ENCODE measurements at places on chromosomes 7 and 10.
A peak's percentile ranks its signal among the peaks of the same experiment; 100 is the strongest.

GRCh38 chr7:44881610-44882009 lies 3.7 kb downstream of the PURB start:
- peak; percentile 10 for DNase-seq

DNA sequence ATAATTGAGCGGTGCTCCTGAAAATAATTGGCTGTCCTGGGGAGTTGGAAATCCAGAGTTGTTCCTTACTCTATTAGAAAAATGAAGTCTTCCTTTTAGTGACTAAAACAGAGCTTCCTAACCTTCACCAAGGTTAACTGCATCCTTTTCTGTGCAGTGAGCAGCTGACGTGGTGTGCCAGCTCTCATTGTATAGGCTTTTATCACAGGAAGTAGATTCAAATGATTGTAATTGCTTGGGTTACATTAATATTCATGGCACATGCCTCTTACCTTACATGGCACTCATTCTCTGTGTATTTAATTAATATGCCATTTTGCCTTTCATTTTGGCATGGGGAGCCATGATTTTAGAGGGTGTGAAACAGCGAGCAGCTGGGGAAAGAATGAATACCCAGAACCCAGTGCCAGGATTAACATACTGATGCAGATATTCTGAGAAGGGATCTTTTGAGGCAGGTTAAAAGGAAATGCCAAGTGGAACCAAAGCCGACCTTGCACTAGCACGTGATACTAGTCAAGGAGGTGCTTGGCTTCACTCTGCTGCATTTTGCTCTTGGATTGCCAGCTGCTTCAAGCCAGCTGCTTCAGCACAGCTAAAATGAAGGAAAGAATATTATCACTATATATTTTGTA lies 115.3 kb downstream of the ST7 start:
- DNase-seq = peak; percentile 90

DNA sequence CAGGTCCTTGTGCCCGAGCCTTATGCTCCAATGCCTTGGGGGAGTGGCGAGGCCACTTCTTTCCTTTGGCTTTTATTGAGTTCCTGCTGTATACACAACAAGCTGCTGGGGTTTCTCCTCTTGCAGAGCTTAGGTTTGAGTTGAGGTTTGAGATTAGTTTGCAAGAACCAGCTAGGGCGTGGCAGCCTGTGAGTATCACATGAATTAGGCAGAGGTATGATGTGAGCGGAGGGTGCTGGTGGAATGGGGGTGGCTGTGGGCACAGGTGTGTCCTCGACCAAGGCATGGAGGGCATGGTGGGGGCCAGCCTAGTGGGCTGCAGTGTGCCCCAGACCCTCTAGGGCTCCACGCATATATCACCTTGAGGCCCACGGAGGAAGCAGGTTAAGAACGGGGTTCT lies 123.3 kb downstream of the DOCK1 start:
- DNase-seq = no peak

DNA sequence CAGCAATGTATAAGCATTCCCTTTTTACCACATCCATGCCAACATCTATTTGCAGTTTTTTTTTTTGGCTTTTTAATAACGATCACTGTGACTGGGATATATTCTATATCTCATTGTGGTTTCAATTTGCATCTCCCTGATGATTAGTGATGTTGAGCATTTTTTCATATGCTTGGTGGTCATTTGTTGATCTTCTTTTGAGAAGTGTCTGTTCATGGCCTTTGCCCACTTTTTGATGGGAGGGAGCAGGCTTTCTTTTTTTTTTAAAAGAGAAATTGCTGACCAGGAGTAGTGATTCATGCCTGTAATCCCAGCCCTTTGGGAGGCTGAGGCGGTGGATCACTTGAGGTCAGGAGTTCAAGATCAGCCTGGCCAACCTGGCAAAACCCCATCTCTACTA lies 4.0 kb downstream of the MUC17 start:
- no peak for DNase-seq

- DNase-seq = no peak
Measured at GRCh38 chr7:135768064-135768463, 19.5 kb upstream of the FAM180A start.

- DNase-seq = no peak
Measured at GRCh38 chr10:15841696-15842095, 18.6 kb downstream of the MINDY3 start.

- DNase-seq = no peak
Measured at GRCh38 chr7:158602905-158603772, 15.5 kb upstream of the PTPRN2 start.

- no peak for DNase-seq
Measured at GRCh38 chr7:155733582-155734444, 78.5 kb downstream of the SHH start.

GRCh38 chr10:65090991-65091390 lies 1569.8 kb downstream of the REEP3 start:
- no peak for DNase-seq

- DNase-seq = no peak
Measured at GRCh38 chr10:101760510-101760909, 15.4 kb downstream of the FGF8 start.

GRCh38 chr10:132376394-132376851 lies 20.6 kb upstream of the PWWP2B start:
- DNase-seq = no peak

GRCh38 chr10:4397337-4397736 lies 428.7 kb upstream of the AKR1E2 start:
- peak; percentile 19 for DNase-seq

DNA sequence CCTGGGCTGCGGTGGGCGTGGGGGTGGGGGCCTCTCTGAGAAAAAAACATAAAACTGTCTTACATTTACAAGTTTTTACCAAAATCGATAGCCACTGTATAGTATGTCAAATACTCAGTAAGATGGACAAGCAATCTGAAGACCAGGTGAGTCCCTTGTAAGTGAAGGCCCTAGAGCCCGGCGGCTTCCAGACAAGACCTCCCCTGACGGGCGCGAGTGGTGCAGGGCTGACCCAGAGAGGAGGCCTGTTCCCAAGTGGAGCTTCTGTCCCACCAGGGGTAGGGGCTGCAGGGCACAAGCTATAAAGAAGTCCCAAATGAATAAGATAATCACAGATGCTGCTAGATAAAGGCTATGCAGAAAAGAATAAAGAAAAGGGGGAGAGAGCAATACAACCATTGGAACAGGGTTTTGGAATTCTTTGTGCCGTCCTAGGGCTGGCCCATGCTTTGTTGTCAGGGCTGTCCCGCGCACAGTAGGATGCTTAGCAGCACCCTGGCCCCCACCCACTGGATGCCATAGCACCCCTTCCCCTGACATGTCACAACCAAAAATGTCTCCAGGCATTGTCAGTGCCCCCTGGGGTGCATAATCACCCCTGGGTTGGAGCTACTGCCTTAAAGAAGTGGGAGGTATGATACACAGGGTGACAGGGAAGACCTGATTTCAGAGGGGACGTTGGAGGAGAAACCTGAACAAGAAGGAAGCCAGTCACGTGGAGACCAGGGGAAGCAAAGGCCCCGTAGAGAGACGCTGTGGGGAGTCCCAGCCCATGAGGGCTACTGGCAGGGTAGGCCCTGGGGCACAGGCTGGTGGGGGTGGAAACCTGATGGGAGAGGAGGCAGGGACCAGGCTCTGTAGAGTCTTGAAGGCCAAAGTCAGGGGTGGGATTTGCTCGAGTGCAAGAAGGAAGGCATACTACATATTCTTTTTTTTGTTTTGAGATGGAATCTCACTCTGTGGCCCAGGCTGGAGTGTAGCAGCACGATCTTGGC lies 43.1 kb downstream of the CHST15 start:
- DNase-seq = no peak

- DNase-seq = peak; percentile 27
Measured at GRCh38 chr7:23277359-23277989, 21.7 kb upstream of the MALSU1 start.

DNA sequence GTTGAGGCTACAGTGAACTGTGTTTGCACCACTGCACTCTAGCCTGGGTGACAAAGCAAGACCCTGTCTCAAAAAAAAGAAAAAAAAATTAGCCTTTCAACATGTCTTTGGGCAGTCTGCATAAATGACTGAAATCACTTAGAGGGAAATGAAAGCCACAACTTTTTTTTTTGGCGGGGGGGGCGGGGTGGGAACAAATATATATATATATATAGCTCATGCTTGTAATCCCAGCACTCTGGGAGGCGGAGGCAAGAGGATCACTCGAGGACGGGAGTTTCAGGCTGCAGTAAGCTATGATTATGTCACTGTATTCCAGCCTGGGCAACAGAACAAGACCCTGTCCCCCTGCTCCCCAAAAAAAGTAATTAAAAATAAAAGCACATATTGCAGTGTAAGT lies 23.4 kb upstream of the MICU1 start:
- no peak for DNase-seq

DNA sequence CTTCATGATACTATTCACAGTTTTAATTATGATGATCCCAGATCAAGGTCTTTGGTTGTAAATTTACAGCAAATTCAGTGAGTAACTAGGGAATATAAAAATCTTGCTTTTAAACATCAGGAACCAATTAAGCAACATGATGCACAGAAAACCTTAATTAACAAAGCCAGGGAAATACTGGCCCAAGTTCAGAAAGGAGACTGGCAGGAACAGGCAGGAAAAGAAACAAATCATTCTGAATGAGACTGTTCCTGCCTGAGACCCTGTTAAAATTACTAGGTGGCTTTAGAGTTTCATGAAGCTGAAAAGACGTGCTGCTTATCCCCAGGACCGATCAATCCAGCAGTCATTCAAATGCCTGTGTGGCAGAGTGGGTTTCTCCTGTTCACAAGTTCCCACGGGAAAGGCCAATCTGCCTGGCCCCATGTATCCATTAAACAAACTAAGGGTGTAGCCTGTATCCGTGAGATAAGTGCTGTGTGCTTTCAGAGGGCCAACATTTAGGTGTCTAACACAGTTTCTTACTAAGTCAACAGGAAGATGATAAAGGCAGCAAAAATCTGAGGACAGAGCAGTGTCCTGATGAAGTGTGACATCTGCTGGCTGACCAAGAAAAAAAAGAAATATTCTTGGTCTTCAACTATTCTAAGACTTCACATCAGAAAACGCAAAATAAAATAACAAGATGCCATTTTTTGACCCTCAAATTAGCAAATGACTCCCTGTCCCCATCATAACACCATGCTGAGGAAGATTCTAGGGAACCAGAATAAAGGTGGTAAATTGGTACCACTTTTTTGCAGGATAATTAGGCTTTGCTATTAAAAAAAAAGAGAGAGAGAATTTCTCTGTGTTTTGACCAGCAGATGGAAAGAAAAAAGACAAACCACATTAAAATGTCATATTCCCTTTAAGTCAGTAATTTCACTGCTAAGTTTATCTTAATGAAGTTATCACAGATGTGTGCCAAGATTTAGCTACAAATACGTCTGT lies 34.2 kb downstream of the PUS7 start:
- DNase-seq = no peak

- no peak for DNase-seq
Measured at GRCh38 chr10:31204090-31204489, 114.9 kb upstream of the ZEB1 start.

GRCh38 chr7:142459551-142459963 lies 201.7 kb upstream of the PRSS58 start:
- DNase-seq = peak; percentile 3

DNA sequence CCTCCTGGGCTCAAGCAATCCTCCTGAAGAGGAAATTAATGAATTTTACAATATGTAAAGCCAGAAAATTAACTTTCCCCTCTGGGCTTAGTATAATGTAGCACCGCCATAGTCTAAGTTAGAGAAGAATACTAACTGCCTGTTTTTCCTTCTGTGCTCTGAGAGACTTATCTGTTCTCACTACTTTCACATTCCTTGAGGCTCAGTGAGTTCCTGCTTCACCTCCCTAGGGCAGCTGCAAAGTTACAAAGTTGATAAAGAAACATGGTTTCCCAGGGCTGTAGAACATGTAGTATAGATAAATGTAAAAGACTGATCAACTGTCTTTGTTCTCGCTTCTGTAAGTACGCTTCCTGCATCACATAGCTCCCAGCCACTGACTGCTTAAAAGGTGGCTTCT lies 16.0 kb upstream of the OLAH start:
- no peak for DNase-seq

GRCh38 chr10:91391920-91392319 lies 18.2 kb upstream of the HECTD2 start:
- no peak for DNase-seq

- no peak for DNase-seq
Measured at GRCh38 chr7:99669782-99670181, 10.0 kb downstream of the CYP3A5 start.

GRCh38 chr10:131816157-131816775 lies 84.5 kb upstream of the PPP2R2D start:
- no peak for DNase-seq

GRCh38 chr7:73918926-73919693 lies 58.2 kb downstream of the TMEM270 start:
- DNase-seq = no peak

DNA sequence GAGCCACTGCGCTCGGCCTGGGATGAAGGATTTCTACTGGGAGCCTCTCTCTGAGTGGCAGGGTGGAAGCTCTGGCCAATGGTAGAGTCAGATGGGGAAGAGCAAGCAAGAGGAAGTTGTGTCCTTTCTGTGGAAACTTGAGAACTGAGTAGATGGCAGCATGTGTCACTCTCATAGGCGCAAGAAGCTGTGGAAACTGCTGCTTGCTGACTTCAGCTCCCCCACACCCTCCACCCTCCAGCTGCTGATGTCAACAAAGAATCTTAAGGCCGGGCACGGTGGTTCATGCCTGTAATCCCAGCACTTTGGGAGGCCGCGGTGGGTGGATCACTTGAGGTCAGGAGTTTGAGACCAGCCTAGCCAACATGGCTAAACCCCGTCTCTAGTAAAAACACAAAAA lies 39.8 kb upstream of the SRGN start:
- no peak for DNase-seq

DNA sequence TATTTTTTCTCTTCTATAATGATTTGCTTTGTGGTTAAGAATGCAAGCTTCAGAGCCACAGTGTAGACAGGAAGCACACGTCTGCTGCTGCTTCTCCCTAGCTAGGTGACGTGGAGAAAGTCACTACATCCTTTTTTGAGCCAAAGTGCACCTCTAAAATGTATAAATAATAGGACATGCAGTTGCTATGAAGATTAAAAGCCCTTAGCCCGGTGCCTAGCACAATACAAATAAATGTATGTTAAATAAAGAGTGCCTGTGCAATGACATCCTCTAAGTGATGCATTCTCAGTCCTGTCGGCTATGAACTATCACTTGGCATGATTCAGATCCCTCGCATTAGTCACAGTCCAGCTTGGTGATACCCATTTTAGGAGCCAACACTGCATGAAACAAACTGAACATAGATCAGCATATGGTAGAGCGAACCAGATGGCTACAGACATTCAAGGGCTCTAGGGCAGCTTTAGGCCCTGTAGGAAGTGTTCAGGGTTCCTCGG lies 4.8 kb upstream of the TRDMT1 start:
- no peak for DNase-seq

DNA sequence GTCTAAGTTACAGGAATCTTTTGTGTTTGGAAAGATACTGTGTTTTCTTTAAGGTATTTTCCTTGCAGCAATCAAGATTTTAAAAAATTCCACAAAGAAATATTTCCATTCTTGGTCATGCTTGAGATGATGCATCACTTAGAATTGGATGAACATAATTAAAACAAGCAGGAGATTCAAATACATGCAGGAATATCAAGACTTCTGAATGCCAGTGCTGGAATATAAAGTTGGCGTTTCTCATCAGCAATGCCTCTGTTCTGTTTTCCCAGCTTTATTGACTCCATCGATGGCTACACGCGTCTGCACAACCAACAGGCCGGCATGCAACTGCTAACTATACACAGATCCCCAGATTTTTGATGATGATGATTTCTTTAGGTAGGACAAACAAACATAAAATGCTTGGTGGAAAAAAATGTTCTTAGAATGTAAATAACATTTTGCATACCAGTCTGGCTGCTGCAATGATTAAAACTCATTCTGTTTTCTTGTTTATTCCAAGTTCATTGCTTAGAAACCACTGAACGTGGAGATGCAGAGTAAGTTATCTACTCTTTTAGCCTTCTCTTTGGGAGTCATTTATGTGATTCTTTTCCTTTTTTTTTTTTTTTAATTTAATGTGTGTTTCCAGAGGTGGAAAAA lies 91.3 kb upstream of the FAM171A1 start:
- no peak for DNase-seq
